Stimulated activated CD8-positive, alpha-beta memory T cell treated with anti-CD3 and anti-CD28 coated beads, Interleukin-7, amount 100 ng/mL, for 1 hour (primary cell): ENCODE measurements at places on chromosomes 11 and 22.

DNA sequence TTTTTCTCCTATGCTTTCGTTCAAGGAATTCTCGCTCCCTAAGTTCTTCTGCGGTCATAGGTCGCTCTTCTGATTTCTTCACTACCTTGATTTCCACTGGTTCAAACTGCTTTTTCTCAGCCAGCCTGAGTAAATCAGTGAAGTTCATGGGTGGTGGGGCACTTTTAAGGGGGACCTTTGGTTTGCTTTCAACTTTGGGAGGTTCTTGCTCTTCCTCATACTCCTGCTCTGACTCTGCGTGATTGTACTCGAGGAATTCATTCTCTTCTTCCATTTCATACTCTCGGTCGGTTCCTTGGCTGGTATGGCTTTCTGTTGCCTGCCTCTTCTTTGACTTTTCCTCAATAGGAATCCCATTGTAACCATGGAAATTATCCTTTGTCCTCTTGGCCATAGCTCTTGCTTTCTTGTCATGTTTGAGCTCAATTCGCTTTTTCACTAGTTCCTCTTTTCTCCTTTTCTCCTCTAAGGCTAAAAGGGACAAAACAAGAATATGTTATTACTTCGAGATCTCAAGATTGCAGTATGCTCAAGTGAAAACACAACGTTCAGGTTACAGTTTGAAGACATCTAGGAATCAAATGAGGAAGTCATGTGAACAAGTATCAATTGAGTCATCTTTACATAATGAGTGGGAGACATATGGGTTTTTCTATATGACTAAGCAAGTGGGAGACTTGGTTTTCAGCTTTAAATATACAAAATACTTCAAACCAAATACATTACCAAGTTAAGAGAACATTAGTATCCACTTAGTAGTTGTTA is 16.2 kb downstream of the MISFA start:
- DNase-seq: no peak

DNA sequence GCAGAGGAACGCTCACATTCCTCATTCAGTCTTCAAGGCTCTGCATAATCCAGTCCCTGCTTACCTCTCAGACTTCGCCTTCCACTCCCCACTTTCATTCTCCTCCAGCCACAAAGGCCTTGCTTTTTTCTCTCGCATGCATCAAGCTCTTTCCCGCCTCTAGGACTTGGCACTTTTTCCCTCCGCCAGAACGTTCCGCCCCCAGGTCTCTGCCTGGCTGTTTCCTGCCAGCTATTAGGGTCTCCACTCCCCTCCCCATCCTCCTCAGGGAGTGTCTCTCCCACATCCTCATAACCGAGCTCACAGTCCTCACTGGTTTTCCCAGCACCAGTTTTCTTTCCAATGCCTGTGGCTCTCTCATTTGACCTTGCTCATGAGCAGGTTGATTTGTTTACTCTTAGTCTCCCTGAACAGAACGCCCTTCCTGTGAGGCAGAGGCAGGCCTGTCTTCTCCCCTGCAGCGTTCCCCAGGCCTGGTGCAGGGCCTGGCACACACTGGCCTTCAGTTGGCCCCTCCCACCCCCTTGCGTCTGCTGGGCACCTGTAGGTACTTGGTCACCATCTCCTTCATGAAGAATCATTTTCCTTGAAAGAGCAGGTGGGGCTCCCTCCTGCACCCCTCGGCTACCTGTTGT is 75.2 kb downstream of the RTL6 start:
- DNase-seq: no peak

- DNase-seq: no peak
Observed at GRCh38 chr11:94376841-94377240, 24.4 kb downstream of the GPR83 start.

GRCh38 chr11:90242894-90243416 is 20.1 kb upstream of the CHORDC1 start:
- no peak for DNase-seq

- no peak for DNase-seq
Observed at GRCh38 chr22:42758931-42759629, 38.4 kb upstream of the A4GALT start.
